Cardiac ventricle fibroblast (primary cell): ENCODE measurements at places on chromosomes 4 and X. TPM values are rescaled to one million over a fixed set of nuclear protein-coding genes. Genes with fewer than 3 reads are reported as not detected.

Gene HTN3
- not detected in 2 replicates for total RNA-seq

Gene GIMD1
- total RNA-seq, result not detected in 2 replicates

Gene CENPVL2
- not detected in 2 replicates for total RNA-seq

Gene ABCG2
- total RNA-seq, result 0.06 and 1.0 TPM in 2 replicates

Gene MRPL1
- 19.7 and 20.8 TPM in 2 replicates for total RNA-seq

Gene GLUD2
- 7.3 and 8.2 TPM in 2 replicates for total RNA-seq

Gene BMX
- total RNA-seq, result 0.15 TPM in 1 of 2 replicates, not detected in the other

Gene ARX
- total RNA-seq, result not detected in 2 replicates

Gene ANKRD37
- total RNA-seq, result 5.7 and 6.9 TPM in 2 replicates

Gene KLHL13
- total RNA-seq, result 0.88 and 2.2 TPM in 2 replicates

Gene WDR45
- 64.5 and 72.1 TPM in 2 replicates for total RNA-seq

Gene CXCL11
- not detected in 2 replicates for total RNA-seq

Gene TRPC3
- 0.15 TPM in 1 of 2 replicates, not detected in the other for total RNA-seq

Gene TMEM35A
- 0.73 and 1.4 TPM in 2 replicates for total RNA-seq

Gene CABS1
- total RNA-seq, result not detected in 2 replicates

Gene CORIN
- 0.25 and 2.0 TPM in 2 replicates for total RNA-seq

Gene SPANXN4
- not detected in 2 replicates for total RNA-seq

Gene GLOD5
- not detected in 2 replicates for total RNA-seq

Gene CCNQ
- total RNA-seq, result 14.9 and 22.7 TPM in 2 replicates

Gene SOX3
- total RNA-seq, result not detected in 2 replicates

Gene PGAM4
- not detected in 2 replicates for total RNA-seq
